ENCODE measurements at places on chromosomes 2 and 18.

DNA sequence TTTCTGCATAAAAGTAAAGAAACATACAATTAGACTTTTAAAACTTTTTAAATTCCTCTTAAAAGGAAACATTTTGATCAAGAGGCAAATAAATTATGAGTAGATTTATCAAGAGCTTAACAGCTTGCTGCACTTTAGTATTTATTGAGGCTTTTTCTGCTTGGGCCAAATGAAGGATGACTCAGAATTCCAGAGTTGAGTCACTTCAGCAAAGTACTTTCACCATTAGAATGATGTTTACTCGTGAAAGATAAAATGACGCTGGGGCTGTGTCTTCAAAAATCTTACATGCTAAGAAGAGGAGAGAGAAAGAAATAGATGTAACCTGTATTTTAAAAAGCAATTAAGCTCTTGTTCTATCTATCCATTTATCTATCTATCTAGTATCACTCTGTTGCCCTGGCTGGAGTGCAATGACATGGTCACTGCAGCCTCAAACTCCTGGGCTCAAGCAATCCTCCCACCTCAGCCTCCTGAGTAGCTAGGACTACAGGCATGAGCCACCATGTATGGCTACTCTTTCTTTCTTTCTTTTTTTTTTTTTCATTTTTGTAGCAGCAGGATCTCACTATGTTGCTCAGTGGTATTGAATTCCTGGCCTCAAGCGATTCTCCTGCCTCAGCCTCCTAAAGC is 75.3 kb upstream of the RIOK3 start:
- DNase-seq, result peak; percentile 83

DNA sequence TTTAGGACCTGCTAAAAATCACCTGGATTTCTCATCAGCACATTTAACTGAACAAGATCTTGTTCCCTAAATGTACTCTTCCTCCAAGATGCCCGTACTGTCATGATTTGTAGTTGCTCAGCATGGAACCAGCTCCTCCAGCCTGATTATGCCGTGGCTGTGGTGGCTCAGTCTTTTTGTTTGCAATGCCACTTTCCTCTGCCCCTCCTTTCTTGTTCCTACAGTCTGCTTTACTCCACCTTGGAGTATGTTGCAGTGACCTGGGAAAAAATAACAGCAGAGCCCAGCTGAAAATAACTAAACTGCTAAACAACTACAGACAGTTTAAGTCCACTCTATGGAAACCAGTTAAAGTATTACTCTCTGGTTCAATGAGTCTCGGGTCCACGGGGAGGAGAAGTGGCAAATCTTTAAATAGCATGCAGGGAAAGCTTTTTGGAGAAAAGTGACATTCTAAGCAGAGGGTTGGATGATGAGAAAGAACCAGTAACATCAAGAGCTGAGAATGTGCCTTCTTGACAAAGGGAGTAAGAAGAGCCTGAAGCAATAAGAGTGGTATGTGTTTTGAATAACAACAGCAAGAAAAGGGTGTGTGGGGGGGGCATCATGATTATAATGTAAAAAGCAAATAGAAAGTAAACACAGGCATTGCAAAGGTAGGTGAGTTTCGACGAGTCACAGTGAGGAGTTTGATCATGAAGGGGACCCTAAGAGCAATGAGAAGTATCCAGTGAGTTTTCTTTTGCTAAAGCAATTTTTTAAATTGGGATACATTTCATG is 225.7 kb downstream of the TMX3 start:
- no peak for DNase-seq

DNA sequence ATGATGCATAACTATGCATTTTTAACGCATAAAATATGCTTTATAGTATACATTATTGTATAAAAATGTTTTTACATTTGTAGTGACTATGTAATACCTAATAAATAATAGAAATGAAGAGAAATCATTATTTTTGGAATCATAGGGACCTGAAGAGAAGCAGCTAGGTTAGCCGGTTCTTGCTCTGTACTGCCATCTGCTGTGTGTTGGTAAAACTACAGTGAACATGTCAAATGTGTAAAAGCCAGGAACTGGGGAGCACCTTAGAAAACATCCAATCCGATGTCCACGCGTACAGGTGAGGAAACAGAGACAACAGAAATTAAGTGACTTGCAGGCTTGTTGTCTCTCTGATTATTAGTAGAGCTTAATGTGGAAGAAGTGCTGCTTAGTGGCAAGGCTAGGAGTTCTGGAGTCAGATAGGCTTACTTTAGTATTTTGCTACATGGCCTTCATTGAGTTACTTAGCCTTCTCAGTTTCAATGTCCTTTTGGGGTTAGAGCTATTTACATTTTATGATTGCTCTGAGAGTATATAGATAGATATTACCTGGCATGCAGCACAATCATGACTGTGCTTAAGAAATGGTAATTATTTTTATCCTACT is 386.5 kb downstream of the DLGAP1 start:
- DNase-seq, result peak; percentile 30

DNA sequence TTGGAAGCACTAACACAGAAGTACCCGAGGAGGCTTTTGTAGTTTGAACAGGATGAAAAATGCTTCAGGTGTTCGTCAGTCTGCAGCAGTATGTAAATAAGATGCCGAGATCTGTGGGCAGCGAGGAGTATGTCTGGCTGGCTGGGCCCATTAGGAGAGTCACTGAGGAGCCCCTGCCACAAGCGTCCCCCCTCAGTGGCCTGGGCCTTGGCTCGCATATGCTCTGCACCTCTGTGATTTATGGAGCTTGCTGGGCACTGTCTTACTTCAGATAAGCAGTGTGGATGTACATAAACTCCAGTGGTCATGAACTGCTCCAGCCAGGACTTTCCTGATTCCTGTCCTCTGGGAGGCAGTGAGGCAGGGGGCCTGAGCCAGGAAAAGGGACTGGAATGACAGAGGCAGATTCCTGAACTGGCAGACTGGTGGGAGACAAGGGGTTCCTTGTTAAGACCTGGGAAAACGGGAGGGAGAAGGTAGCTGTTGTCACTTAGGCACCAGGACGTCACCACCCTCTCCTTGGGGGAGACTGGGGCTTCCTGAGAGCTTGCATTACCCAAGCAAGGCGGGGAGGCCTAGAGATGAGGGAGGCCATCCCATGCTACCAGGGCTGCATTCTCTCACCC is 46.0 kb downstream of the CELF4 start:
- no peak for DNase-seq

DNA sequence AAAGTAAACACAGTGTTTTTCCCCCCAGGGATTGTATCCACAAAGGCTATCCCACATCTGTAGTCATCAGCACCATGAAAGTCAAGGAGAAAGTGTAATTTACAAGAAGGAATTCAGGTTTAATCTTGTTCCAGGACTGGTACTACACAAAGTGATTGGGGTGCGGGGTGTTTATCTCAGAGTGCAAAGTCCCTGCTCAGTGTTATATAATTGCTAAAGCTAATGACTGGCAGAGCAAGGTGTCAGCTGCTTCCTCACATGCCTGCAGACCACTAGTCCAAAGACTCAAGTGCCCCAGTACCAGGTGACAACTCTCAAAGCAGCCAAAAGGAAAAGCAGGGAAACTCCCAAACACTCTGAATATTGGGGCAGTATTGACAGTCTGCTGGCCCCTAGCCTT is 40.4 kb upstream of the PDCL3 start:
- no peak for DNase-seq

DNA sequence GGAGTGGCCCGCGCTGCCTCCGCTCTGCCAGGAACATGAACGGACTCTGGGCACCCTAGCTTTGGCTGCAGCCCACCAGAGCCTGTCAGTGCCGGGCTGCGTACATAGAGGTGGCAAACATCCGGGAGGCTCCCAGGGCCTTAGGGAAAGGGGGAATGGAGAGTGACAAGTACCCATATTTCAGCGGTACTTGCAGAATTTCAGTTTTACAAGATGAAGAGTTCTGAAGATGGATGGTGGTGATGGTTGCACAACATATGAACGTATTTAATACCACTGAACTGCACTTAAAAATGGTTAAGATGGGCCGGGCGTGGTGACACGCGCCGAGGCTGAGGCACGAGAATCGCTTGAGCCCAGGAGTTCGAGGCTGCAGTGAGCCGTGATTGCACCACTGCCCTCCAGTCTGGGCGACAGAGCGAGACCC is 873 bp downstream of the MTHFD2 start:
- no peak for DNase-seq

DNA sequence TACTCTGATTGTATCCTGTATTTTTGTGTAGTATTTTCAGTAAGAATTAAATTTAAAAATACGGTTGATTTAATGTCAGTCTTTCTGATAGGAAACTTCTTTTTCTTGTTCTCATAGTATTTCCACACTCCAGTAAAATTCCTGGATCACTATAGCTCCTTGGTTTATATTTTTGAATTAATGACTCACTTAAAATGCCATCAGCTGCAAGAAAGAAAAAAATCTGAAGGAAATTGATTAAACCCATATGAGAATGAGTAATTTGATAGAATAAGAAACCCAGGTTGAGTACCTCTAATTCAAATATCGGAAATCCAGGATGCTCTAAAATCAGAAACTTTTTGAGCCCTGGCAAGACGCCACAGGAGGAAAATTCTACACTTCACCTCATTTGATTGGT is 186.8 kb upstream of the RND3 start:
- DNase-seq, result peak; percentile 59

- peak; percentile 47 for DNase-seq
These were observed 1.7 kb upstream of the PPP4R1 start for GRCh38 chr18:9616049-9616448.

- no peak for DNase-seq
These were observed 58.3 kb downstream of the COL6A3 start for GRCh38 chr2:237355701-237356100.
